ENCODE measurements at places on chromosomes 1 and 21.

DNA sequence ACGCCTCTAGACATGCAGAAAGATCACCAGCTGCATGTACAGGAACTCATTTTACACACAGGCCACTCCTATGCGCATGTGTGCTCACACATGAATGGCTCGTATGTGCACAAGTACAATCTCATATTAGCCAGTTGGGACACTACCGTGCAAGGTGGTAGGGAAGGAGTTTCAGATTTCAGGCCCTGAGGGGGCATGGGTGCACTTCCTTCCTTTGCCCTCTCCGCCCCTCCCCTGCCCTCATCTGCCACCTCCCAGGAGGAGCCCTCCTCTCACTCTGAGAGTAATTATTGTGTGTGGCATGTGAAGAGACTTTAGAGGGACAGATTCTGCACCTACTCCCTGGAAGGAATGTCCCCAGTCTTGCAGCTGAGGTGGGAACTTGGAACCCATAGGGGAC is 14.8 kb downstream of the EDN2 start:
- no peak for DNase-seq

- DNase-seq = peak; percentile 73
These were observed at the start of gene CTSS for GRCh38 chr1:150765296-150765976. Gene CTSS, minus strand, starts transcription at chr1:150765778. Its CDS starts 1,015 bp downstream, at chr1:150764763.

- DNase-seq = no peak
These were observed 519 bp upstream of the IQCC start for GRCh38 chr1:32204943-32205361.

GRCh38 chr1:239897458-239897857 is 194.2 kb upstream of the FMN2 start:
- DNase-seq = no peak

- no peak for DNase-seq
These were observed 67.5 kb upstream of the RNPC3 start for GRCh38 chr1:103457886-103458455.

DNA sequence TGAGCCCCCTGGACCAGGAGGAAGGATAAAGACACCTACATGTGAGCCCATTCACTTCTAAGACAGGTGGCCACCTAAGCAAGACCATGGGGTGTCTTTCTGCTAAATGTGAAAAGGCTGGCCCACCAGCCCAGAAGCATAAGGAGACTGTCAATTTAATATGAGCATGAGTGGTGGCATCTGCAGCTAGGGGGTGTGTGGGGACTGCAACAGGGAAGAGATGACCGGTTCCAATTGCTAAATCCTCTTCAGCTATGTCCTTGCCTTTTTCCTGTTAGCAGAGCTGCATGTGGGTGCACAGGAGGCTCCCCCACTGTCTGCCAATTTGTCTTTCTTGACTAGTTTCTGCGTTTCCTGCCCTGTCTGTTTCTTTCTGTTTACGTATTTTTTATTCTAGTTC is 22.3 kb upstream of the BMP8A start:
- no peak for DNase-seq

DNA sequence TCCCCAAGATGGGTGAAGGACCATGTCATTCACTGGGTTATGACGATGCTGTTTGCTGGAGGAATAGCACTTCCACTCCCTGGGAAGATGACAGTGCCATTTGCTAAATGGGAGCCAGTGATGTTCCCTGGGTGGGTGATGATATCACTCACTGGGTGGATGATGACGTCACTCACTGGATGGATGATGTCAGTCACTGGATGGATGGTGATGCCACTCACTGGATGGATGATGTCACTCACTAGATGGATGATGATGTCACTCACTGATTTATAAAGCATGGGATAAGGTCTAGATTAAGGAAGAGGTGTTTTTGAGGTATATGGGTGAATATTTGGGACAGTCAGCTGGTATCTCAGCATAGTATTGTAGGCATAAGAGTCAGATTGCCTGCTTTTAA is 457.2 kb downstream of the AJAP1 start:
- DNase-seq = no peak

- DNase-seq = no peak
These were observed 223.3 kb downstream of the PTPRU start for GRCh38 chr1:29459620-29459945.

DNA sequence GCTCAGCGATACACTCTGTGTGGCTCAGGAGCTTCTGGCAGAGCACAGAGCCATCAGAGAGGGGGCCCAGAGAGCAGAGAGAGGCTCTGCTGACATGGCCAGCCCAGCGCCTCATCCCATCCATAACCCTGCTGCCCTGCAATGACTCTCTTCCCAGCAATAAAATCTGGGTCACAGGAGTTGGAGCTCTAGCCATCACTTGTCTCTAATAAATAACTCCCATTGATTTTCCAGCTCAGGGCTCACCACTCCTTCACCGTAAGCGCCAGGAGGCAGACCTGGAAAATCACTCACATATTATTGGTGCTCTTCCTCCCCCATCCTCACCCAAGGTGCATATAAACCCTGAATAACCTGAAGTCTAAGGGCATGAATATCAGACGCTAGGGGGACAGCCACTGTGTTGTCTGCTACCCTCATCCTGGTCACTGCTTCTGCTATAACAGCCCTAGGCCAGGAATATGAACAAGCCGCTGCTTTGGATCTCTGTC is at the start of gene APCS:
Gene APCS, plus strand, starts transcription at position 366 of the 491 bp plus-strand sequence. Its CDS starts 96 bp downstream, at position 462.
- no peak for DNase-seq

DNA sequence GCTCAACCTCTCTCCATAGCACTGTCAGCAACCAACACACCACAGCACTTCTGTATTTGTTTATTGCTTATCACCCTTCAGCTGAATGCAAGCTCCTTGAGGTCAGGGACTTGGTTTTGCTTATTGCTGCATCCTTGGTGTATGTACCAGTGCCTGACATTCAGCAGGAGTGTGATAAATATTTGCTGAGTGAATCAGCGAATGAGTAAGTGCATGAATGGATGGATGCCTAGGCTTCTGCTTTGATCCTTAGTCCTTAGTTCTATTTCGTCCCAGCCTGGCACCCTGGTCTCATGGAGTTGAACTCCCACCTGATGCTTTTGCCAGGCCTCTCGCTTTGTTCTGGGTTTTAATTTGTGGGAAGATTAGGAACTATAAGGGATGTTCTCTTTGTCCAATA is 88.2 kb downstream of the ZSCAN20 start:
- no peak for DNase-seq

GRCh38 chr1:194568610-194569009 is 1382.2 kb upstream of the B3GALT2 start:
- DNase-seq = no peak

DNA sequence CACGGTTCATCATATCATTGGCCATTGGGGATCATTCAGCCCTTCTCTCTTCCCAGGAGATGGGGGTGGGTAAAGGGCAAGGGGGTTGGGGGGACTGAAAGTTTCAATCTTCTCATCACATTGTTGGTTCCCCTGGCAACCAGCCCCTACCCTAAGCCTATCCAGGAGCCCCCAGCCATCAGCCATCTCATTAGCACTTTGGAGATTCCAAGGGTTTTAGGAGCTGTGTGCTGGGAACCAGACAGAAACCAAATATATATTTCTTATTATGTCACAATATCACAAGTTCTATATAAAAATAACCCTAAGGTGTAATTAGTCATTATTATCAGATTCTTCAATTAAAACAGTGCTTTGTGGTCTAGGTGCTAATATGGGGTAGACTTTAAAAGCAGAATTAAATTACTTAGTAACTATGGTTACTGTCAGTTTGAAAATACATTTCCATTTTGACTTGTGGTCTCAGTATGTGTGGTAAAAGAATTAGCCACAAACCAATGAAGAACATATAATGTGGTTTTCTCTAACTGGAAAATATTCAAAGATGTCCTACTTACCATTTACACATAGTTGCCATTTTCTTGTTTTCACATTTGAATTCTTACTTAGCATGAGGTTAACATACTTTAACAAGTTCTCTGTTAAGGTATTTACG is 28.1 kb downstream of the IL23R start:
- DNase-seq = no peak

- peak; percentile 56 for DNase-seq
These were observed 37.0 kb downstream of the CAPN8 start for GRCh38 chr1:223628233-223629125.

Data from RPMI8226 (cell line).